ENCODE measurements at places on chromosomes 3 and 15. TPM values are rescaled to one million over a fixed set of nuclear protein-coding genes. Genes with fewer than 3 reads are reported as not detected.

MESP2 gene
- under 0.01 TPM for total RNA-seq

PSTPIP1 gene
- total RNA-seq = 0.18 TPM

LYZL4 gene
- total RNA-seq = not detected

ARHGEF3 gene
- 9.6 TPM for total RNA-seq

VGLL3 gene
- total RNA-seq = 43.0 TPM
